CD8-positive, alpha-beta memory T cell (primary cell): ENCODE measurements at places on chromosomes 13 and 19.

DNA sequence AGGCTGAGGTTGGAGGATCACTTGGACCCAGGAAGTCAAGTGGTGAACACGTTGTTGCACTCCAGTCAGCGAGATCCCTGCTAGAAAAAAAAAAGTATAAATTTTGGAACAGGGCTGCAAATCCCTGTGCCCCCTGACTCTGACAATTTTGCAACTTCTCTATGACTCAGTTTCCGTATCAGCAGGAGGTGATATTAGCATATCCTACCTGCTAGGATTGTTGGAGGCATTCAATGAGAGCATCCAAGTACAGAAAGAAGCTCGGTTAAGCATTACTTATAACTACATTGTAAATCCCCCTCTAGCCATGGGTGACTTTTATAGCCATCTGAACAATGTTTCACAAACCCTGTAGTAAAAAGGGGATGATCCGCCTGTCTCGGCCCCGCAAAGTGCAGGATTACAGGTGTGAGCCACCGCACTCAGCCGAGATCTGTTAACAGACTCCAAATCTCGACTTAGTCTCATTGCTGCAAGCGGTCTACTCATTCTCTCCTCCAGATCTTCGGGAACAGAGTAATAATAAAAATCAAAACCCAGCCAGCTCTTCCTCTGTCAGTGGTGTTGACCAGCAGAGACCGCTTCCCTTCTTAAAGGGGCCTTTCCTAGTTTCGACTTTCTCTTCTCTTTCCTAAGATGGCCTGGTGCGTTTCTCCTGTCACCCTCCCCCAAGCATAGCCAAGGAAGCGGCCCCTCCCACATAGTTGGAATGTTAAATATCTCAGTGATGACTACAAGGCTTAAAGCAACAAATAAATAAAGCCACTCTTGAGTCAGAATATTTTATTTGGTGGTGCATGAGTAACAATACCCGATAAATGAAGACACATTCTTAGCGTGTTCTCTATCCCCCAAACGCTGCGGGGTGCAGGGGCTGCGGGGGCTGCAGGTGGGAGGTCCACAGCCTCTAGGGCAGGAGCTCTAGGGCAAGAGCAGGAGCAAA lies 10.3 kb upstream of the BICRA start:
- no peak for DNase-seq

DNA sequence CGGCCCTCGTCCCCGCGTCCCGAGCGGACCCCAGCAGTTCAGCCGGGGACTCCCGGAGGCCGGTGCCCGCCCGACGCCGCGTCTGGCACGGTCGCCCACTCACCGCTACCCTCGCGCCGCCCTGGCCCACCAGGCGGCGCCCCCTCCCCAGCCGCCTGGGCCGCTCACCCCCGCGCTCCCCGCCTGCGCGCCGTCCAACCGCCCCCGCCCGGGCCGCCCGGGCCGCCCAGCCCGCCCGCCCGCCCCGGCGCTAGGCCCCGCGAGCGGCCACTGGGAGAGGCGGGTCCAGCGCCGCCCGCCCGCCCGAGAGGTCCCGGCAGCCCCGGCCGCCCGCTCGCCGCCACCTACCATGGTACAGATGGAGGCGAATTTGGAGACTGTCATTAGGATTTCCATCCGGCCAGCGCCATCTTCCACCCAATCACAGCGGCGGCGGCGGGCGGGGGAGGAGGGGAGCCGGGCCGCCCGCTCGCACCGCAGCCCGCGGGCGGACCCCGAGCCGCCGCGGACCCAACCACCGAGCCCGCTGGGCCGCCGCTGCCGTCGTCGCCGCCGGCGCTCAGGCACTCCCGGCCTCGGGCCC lies at the start of gene USP12:
USP12 (minus strand) TSS at position 568 of the 583 bp plus-strand sequence; CDS start at position 396, 172 bp downstream.
- no peak for DNase-seq

DNA sequence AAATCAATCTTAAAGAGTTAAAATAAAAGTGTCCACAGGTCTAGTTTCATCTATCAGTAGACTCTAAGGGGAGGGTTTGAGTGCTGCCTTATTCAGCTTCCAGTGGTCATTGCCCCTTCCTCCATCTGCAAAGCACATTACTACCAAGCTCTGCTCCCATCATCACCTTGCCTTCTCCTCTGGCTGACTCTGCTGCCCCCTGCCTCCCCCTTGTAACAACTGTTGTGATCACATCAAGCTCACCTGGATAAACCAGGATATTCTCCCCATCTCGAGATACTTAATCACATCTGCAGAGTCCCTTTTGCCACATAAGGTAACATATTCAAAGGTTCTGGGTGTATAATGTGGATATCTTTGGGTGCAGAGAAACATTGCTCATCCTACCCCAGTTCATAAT lies 43.3 kb upstream of the GPC6 start:
- no peak for DNase-seq

DNA sequence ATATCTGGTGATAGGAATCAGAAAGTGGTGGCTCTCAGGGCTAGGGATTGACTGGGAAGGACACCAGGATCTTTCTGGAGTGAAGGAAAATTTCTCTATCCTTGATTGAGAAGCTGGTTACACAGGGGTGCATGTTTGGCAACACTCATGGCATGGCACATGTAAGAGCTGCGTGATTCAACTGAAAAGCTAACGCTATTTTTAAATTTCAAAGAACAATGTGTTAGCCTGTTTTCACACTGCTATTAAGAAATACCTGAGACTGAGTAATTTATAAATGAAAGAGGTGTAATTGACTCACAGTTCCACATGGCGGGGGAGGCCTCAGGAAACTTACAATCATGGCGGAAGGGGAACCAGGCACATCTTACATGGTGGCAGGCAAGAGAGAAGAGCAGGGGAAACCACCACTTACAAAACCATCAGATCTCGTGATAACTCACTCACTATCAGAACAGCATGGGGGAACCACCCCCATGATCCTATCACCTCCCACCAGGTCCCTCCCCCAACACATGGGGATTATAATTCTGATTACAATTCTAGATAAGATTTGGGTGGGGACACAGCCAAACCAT lies 7.4 kb downstream of the SIGLEC8 start:
- no peak for DNase-seq
